Lung (tissue), 17 donors: ENCODE measurements at places on chromosomes 2 and 18. TPM values are rescaled to one million over a fixed set of nuclear protein-coding genes. Genes with fewer than 3 reads are reported as not detected.

The TRAK2 gene
- 62.7 TPM for total RNA-seq

- no peaks in the 10 kb centered on the region for H3K36me3 ChIP-seq
- H3K4me3 ChIP-seq, result no peak overlapping the region
- H3K27ac ChIP-seq, result no peak overlapping the region
- H3K4me1 ChIP-seq, result no peaks in the 10 kb centered on the region
These were observed 64.1 kb upstream of the SALL3 start for GRCh38 chr18:78915446-78916008.

DNA sequence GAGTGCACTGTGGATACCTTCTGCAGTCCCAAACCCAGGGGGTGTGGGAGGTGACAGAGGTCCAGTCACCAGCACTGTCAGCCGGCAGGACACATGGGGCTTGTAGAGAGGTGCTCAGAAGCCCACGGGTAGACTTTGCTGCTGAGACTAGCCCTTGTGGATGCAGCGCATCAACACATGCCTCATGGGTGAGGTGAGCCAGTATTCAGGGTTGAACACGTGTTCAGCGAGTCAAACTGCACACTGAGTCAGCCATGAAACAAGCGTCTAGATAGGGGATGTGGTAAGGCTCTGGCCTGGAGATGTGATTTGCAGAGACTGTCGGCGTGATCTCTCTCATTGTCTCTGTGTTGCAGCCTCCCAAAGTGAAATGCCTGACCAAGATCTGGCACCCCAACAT, 35.8 kb upstream of the SCLY start:
- DNase-seq, result no peak
- no peak overlapping the region for H3K27ac ChIP-seq

GRCh38 chr2:178874529-178875240, 67.5 kb upstream of the TTN start:
- H3K36me3 ChIP-seq, result no peaks in the 10 kb centered on the region
- H3K4me1 ChIP-seq, result no peaks in the 10 kb centered on the region
- DNase-seq, result no peak
- H3K27me3 ChIP-seq, result no peaks in the 10 kb centered on the region
- peak overlapping the region; percentile 68 for H3K27ac ChIP-seq

GRCh38 chr18:58298251-58299134, 254.5 kb downstream of the NEDD4L start:
- H3K36me3 ChIP-seq, result no peaks in the 10 kb centered on the region
- peaks cover 7% of the 10 kb centered on the region for H3K4me1 ChIP-seq
- no peak overlapping the region for H3K4me3 ChIP-seq
- DNase-seq, result no peak

DNA sequence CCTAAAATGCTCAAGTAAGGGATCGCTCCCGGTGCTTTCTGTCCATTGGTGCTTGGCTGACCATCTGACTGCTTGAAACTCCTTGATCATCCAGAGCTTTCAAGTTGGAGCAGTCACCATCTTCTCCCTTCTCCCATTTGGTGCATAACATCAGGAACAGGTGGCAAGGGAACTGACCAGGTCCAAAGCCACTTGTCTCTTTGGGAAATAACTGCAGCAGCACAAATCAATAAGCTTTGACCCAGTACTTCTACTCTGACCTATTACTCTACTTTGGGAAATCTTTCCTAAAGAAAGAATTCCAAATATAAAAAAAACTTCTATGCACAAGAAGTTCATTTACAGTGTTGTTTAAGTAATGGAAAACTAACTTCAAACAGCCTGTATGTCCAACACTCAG, 10.6 kb upstream of the MAT2A start:
- no peaks in the 10 kb centered on the region for H3K36me3 ChIP-seq
- H3K4me3 ChIP-seq, result no peak overlapping the region
- peaks cover 18% of the 10 kb centered on the region for H3K4me1 ChIP-seq
- H3K27me3 ChIP-seq, result no peaks in the 10 kb centered on the region

DNA sequence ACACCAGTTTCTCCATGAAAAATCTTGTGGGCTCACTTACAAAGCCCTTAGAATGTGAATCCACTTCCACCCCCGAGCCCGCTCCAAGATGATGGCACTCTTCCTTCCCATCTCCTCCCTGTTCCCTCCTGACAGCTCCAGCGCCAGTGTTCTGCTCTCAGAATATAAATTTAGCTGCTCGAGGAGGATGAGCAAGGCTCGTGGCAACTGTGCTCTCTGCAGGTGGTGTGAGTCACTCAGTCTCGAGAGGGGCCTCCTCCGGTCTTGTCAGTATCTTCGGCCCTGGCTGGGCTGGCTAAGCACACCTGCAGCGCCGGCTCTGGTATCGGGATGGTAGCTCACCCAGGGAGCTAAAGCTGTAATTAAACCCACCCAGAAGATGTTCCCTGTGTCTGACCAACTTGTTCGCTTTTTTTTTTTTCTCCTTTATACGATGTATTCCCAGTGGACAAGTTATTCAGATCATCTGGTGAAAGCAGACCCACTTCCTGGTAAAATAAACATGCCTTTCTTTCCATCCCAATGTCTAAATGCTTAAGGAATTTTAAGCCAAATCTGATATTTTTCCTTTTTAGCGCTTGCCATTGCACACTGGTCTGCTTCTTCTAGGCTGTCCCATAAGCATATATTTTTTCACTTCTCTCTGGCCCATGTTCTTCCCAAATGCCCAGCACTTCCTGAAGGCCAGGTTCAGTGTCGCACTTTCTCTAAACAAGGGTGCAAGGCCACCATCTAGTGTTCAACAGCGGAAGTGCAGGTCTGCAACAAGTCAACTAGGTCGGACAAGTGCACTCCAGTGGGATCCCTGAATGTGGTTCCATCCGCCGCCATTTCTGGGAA, 31.4 kb upstream of the YPEL5 start:
- no peak overlapping the region for H3K27ac ChIP-seq
- H3K4me3 ChIP-seq, result no peak overlapping the region
- peak; percentile 76 for DNase-seq
- no peaks in the 10 kb centered on the region for H3K27me3 ChIP-seq

DNA sequence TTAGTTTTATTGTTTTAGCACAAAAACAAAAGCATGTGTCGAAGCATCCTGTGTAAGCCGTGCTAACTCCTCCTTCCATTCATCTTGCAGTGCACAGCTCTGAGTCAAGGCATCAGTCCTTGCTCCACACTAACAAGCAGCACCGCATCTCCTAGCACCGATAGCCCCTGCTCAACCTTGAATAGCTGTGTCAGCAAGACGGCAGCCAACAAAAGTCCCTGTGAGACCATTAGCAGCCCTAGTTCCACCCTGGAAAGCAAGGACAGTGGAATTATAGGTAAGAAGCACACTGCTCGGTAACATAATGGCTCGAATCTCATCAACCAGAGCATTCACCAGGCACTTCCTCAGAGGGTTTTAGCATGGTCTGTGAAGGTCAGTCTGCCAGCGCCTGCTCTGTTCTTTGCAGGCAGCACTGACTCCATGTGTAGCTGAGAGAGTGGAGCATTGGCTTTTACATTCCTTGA, 136.2 kb downstream of the WDSUB1 start:
- no peak for DNase-seq
- H3K4me3 ChIP-seq, result no peak overlapping the region
- peak overlapping the region; percentile 60 for H3K27ac ChIP-seq
- H3K4me1 ChIP-seq, result peaks cover 28% of the 10 kb centered on the region
- peaks cover 8% of the 10 kb centered on the region for H3K36me3 ChIP-seq
- no peaks in the 10 kb centered on the region for H3K27me3 ChIP-seq

The AKAIN1 gene
- total RNA-seq, result not detected

DNA sequence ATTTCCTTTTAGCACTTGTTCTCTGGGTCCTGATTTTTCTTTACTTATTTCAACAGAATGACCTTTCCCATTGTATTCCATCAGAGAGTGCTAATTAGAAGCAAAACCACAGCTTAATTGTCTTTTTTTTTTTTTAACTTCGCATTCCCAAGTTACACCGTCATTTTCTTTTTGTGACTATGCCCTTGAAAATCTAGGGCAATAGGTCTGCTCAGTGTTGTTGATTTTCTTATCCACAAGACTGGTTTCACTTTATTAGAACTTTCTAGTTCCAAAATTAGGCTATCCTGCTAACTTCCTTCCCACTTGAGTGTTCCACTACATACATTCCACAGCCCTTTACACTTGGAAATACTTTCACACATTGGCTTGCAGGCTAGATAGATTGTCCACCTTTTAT, 18.7 kb upstream of the ADAM17 start:
- DNase-seq, result no peak
- H3K36me3 ChIP-seq, result no peaks in the 10 kb centered on the region
- no peak overlapping the region for H3K27ac ChIP-seq

GRCh38 chr2:48278590-48278989, 251.4 kb upstream of the STON1 start:
- H3K36me3 ChIP-seq, result no peaks in the 10 kb centered on the region
- no peaks in the 10 kb centered on the region for H3K4me1 ChIP-seq
- no peaks in the 10 kb centered on the region for H3K27me3 ChIP-seq
- DNase-seq, result no peak
- no peak overlapping the region for H3K4me3 ChIP-seq

GRCh38 chr2:69382547-69382946, 4.5 kb downstream of the GFPT1 start:
- peaks cover 2% of the 10 kb centered on the region for H3K36me3 ChIP-seq
- H3K27me3 ChIP-seq, result no peaks in the 10 kb centered on the region
- DNase-seq, result no peak
- H3K27ac ChIP-seq, result no peak overlapping the region

The KCTD1 gene
- 17.5 TPM for total RNA-seq

The PIEZO2 gene
- total RNA-seq, result 233 TPM

DNA sequence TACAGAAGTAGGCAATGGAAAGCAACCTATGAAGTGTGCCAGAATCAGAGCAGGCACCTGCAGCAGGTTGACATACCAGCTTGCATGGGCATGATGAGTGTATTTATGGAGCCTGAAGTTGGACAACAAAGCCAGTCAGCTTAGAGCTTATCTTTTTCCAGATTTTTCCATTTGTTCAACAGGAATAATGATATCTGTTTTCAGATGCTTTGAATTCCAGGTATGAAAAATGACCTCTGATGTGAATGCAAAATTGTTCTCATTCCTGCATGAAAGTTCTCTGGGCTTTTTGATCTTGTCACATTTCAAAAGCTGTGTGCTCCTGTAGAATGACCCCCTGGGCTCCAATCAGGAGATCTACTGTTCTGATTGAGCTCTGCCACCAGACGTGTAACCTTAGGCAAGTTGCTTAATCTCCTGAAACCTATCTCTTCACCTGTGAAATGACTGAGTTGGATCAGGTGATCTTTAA, 38.2 kb upstream of the VIT start:
- no peak overlapping the region for H3K27ac ChIP-seq
- DNase-seq, result no peak
- H3K36me3 ChIP-seq, result no peaks in the 10 kb centered on the region
- no peak overlapping the region for H3K4me3 ChIP-seq

DNA sequence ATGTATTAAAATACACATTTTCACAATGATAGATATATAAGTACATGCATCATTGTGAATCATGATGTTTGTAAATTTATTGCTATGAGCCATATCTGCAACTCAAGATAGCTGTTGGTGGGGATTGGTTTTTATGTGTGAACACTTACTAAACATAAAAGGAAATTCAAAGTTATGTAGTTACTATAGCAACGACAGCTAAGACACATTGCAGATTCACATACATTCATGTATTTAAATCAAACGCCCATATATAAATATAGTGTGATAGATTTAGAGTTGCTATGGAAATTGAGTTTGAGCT, 65.6 kb downstream of the MAPRE2 start:
- no peak overlapping the region for H3K4me3 ChIP-seq
- DNase-seq, result no peak
- no peaks in the 10 kb centered on the region for H3K36me3 ChIP-seq
- H3K27ac ChIP-seq, result no peak overlapping the region
- no peaks in the 10 kb centered on the region for H3K4me1 ChIP-seq
- no peaks in the 10 kb centered on the region for H3K27me3 ChIP-seq

DNA sequence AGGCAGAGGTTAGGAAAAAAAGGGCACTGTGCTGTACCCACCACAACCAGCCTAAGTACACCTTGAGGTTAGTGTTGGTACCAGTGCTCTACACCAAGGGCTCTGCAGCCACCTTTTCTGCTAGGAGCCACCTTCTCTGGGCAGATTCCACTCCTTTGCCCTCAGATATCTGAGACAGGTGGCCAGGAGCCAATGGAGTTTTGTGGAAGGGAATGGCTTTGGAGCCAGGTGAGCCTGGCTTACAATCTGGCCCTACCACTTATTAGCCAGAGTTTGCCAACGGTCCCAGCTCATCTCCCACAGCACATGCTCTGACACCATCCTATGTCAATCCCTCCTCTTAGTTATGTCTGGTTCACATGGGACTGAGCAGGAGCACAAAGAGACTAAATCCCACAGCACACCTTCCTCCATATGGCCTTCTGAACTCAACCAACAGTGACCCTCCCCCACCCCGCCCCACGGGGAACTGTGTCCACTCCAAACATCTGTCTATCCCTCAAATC, 77.5 kb downstream of the CLHC1 start:
- no peak overlapping the region for H3K4me3 ChIP-seq
- H3K36me3 ChIP-seq, result no peaks in the 10 kb centered on the region
- H3K27ac ChIP-seq, result no peak overlapping the region
- no peak for DNase-seq
- peaks cover 20% of the 10 kb centered on the region for H3K4me1 ChIP-seq

DNA sequence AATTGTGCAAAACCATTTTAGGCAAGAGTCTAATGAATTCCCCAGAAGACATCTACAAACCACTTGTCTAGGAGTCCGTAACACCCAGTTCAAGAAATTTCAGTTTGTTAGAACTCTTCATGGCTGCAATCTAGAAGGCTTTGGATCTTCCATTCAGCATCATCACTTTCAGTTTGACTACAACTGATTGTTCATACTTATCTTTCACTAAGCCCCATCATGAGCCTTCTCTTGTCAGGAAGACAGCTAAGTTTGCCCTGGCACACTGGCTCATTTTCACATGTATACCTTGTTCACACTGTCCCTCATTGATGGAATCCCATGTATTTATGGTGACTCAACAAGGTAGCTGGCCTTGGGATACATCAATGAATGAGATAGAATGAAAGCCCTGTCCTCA, 898.4 kb upstream of the CELF4 start:
- no peak overlapping the region for H3K4me3 ChIP-seq
- H3K36me3 ChIP-seq, result no peaks in the 10 kb centered on the region
- no peaks in the 10 kb centered on the region for H3K4me1 ChIP-seq
- no peak for DNase-seq
- no peaks in the 10 kb centered on the region for H3K27me3 ChIP-seq

- peak; percentile 15 for DNase-seq
- no peak overlapping the region for H3K4me3 ChIP-seq
- H3K27ac ChIP-seq, result no peak overlapping the region
These were observed 72.6 kb downstream of the LRRC30 start for GRCh38 chr18:7303316-7304060.

The SPEG gene
- total RNA-seq, result 15.6 TPM
